ENCODE measurements at places on chromosomes 13 and 19.

- no peak for DNase-seq
Measured at GRCh38 chr13:77034881-77035280, 7.9 kb upstream of the FBXL3 start.

- DNase-seq: no peak
Measured at GRCh38 chr13:43766725-43767124, 20.0 kb downstream of the ENOX1 start.

GRCh38 chr13:59266478-59267063 lies 897.2 kb downstream of the DIAPH3 start:
- no peak for DNase-seq

GRCh38 chr13:91078093-91078679 lies 269.3 kb upstream of the MIR17HG start:
- no peak for DNase-seq

DNA sequence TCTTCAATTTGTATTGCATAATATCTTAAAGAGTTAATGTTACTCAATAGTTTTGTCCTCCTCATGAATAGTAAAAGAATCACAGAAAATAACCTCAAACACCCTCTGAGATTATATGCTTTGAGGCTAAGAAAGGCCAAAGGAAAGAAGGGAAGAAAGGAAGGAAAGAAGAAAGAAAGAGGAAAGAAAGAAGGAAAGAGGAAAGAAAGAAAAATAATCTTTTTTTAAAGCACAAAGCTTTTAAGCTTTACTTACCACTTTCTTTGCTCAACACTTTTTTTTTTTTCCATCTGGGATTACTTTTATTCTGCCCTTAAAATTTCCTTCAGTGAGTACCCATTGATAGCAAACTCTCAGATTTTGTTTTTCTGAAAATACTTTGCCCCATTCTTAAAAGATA lies 369.1 kb downstream of the FGF9 start:
- DNase-seq: no peak

- DNase-seq: no peak
Measured at GRCh38 chr13:100491164-100491842, 97.3 kb downstream of the GGACT start.

DNA sequence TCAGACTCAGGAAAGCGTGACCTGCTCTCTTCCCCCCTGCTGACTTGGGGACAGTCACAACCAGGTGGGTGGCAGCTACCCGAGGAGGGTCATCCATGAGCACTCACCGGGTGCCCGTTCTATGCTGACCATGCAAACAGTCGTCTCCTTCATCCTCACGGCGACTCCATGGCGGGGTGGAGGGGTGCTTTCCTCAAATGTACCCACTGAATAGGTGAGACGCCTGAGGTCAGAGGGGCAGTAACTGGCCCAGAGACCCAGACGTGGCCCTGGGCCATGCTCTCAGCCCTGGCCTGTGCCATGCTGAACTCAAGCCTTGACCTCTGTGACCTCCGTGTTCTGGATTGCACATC lies 59.2 kb upstream of the TPM4 start:
- no peak for DNase-seq

GRCh38 chr13:106570299-106570852 lies 2.4 kb upstream of the ARGLU1 start:
- DNase-seq: peak; percentile 36

- DNase-seq: no peak
Measured at GRCh38 chr13:106917024-106917571, 349.2 kb upstream of the ARGLU1 start.

GRCh38 chr13:74966814-74967424 lies 515.0 kb downstream of the TBC1D4 start:
- no peak for DNase-seq

DNA sequence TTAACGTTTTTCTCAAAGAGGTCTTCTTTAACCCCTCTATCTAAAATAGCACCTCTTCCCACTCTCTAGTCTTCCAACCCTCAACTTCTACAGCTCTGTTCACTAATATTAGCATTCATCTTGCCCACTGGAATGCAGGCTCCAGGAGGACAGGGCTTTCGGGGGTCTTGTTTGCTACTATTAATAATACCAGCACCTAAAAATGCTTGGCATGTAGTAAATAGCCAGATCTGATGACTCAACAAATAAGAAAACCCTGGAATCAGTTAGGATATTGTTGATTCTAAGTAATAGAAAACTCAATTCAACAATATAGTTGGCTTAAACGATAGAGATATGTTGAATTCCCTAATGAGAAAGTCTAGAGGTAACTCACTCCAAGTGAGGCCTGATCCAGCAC lies 14.2 kb downstream of the DYRK1B start:
- no peak for DNase-seq

DNA sequence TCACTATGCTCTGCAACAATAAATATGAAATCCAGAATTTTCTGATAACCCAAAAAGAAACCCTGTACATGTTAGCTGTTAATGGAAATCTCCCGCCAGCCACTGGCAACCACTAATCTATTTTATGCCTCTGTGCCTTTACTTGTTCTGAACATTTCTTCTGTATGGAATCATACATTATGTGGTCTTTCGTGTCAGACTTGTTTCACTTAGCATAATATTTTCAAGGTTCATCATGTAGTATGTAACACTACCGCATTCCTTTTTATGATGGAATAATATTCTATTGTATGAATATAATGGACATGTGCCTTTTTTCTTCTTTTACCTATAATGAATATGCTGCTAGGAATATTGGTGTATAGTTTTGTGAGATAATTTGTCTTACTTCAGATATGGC lies 1123.3 kb downstream of the EFNB2 start:
- no peak for DNase-seq

- no peak for DNase-seq
Measured at GRCh38 chr13:46160471-46161066, 21.4 kb downstream of the LCP1 start.

GRCh38 chr13:45384474-45385174 lies 33.5 kb downstream of the SLC25A30 start:
- DNase-seq: no peak

DNA sequence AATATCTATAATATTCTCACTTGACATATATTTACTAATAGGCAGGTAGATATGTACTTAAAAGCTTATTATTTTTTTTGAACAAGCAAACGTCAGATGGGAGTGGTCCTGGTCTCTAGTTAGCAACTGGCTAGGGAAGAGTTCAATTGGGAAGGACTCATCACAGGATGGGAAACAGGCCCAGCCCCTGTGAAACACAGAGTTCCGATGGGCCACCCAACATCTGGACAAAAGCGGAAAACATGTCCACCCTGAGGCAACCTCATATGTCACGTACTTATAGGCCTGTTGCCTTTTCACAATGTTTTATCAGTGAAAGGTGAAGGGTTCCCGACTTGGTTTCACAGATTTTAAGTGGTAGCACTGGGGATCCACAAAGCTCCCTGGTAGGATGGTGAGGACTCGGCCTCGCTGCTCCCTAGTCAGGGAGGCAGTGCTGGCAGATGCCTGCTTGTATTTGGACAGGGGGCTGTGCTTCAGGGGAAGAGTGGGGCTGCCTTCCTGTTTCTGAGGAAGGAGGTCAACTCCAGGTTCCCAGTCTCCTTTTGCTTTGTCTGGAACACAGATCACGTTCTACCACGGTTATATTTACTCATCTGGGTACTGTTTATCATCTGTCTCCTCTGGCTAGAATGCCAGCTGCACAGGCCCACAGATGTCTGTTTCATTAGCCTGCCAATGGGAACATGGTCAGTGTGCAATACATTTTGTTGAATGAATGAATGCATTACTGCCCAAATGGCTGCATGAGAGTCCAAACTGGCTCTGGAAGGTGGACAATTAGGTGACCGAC lies 49.4 kb upstream of the SLC15A1 start:
- no peak for DNase-seq
